Stimulated activated CD4-positive, alpha-beta T cell treated with anti-CD3 and anti-CD28 coated beads, TNF-alpha, amount 100 ng/mL, for 1 hour (primary cell): ENCODE measurements at places on chromosomes 2 and 18.

- no peak for DNase-seq
Observed at GRCh38 chr2:121869873-121870272, 114.4 kb downstream of the TSN start.

- DNase-seq: no peak
Observed at GRCh38 chr18:26700728-26701127, 152.4 kb upstream of the KCTD1 start.

DNA sequence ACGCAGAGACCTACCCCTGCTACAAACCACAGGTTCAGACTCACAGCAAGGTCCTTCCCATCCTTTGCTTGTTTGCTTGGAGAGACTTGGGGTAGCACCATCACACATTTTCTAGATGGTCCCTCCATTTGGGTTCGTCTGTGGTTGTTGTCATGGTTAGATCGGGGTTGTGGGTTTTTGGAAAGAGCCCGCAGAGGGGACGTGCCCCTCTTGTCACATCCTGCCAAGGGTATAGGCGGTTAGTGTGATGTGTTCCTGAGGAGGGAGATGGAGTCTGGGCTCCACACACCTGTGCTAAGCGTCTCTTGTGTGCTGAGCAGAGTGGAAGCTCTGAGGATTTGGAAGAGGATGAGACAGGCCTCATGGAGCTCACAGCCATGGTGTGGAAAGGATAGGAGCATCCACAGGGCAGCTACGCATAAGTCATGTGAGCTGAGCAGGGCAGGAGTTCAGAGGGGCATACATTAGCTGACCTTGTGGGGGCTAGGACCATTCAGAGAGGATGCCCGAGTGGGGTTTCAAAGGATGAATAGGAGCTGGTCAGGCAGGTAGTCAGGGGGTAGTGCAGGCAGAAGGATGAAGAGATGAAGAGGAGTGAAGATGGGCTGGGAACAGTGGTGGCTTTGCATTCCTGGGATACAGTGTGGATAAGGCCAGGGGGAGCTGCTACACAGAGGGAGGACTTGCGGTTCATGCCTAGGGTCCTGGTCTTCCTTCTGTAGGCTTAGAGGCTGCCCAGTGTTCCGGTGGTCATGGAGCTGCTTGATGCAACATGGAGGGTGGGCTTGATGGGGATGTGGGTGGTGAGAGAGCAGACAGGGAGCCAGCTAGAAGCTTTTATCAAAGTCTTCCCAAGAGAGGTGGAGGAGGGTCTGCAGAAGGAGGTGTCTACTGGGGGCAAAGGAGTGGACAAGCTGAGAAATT is 62.9 kb downstream of the ACKR3 start:
- DNase-seq: no peak

GRCh38 chr2:109497911-109498870 is 115.6 kb downstream of the SEPTIN10 start:
- no peak for DNase-seq

DNA sequence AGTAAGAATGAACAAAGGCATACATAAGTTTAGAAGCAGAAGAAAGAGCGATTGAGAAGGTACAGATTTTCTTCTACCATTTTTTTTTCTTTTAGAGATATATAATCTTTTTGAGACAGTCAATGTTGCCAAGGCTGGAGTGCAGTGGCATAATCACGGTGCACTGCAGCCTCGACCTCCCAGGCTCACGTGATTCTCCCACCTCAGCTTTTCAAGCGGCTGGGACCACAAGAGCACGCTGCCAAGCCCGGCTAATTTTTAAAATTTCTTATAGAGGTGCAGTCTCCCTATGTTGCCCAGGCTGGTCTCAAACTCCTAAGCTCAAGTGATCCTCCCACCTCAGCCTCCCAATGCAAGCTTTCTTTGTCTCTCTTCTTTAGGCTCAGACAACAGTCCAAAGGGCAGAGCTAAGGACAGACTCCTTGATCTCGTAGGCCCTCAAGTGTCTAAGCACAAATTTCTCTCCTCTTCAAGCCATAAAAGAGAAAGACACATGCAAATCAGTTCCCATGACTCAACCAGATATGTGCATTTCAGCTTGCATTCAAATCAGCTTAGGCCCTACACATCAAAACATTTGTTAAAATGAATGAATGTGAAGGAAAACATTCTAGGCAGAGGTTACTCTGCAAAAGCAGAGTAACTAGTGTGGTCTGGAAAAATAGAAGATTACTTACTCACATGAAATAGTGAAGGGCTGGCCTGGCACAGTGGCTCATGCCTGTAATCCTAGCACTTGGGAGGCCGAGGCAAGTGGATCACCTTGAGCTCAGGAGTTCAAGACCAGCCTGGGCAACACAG is 18.0 kb downstream of the ITSN2 start:
- no peak for DNase-seq

GRCh38 chr2:144351687-144352086 is 168.2 kb downstream of the ZEB2 start:
- no peak for DNase-seq

DNA sequence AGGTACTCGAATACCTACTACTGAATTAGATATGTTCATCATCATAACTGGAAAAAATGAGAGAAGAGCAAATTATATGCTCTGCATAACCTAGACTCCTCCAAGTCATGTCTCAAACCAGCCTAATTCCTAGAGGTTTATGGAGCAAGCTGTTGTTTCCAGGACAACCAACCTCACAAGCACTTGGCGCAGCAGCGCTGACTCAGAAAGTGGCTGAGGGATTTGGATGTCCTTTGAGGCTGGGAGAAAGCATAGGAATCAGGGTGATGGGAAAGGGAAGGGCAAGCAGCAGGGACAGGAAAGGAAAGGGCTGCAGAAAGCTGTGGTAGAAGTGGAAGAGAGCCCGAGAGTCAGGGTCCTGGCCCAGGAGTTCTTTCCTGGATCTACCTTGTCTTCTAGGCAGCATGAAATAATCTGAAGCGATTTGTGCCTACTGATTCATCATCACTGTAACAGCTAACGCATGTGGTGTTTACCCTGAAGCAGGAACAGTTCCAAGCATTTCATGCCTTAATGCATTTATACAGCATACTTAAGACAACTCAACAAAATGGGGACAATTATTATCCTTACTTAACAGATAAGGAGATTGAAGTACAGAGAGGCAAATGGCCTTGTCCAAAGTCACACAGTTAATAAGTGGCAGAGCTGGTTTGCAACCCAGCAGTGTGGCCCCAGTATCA is 3.7 kb downstream of the PLEK start:
- no peak for DNase-seq

DNA sequence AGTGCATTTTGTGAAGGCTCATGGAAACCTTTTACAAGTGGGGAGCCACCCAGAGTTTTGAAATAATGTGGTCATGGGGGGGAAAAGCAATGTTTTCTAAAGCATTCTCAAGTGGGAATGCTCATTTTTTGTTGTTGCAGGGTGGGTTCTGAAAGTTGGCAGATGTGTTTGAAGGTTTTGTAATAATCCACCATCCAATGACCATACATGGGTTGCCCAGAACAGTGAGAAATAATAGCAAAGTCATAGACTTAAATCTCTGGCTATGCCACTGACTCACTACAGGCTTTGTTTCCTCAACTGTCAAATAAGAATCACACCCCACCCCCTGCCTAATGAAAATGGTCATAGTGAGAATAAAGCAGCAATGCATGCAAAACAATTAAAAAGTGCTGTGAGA is 2.9 kb downstream of the DSG3 start:
- DNase-seq: no peak
